NCI-H2081 treated with DMSO at 0.1 percent for 48 hours (cell line): ENCODE measurements at places on chromosomes 4 and X.

GRCh38 chr4:146338512-146338911, 124.2 kb downstream of the REELD1 start:
- DNase-seq = no peak

DNA sequence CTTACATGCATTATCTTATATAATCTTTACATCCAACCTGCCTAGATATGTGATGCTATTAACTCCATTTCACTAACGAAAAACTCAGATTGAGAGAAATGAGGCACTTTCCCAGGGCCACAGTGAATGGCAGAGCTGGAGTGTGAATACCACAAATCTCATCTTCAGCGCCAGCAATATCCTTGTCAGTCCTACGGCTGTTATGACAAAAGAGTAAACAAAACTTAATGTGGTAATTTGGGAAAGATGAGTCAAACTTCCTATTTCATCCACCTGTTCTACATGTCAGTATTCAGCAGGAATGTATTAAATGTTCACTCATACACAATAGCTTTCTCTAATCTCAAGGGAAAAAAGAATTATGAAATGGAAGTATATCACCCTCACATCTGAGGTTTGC, 56.9 kb downstream of the FAT1 start:
- DNase-seq = no peak

DNA sequence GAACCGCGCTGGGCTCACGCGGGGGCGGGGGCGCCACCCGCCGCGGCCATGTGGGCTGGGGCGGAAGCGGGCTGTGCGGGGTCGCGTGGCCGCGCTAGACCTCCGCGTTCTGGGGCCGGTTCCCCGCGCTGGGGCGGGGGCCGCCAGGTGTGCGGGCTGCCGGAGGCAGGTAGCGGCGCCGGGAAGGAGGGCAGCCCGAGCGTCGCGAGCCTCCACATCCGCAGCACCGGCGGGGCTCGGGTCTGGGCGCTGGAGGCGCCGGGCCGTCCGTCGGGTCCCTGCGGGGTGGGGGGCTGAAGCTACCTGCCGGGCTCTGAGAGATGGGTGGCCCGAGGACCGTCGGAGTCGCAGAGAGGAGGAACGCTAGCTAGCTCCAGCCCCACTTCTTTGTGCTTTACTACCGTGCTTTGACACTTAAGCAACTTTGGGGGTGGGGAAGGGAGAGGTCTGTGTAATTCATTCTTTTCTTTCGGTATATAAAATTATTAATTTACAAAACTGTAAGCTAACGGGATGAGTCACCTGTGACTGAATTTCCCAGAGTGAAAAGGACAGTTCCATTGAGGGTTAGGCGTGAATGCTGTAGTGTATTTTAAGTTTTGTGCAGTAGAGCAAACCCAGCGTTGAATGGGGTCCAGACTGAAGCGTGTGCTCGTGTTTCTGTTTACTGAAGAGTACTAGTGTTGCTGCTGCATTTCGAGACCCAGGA, 689 bp downstream of the METAP1 start:
- no peak for DNase-seq

- no peak for DNase-seq
Observed at GRCh38 chr4:106329041-106329618, 12.8 kb downstream of the AIMP1 start.

DNA sequence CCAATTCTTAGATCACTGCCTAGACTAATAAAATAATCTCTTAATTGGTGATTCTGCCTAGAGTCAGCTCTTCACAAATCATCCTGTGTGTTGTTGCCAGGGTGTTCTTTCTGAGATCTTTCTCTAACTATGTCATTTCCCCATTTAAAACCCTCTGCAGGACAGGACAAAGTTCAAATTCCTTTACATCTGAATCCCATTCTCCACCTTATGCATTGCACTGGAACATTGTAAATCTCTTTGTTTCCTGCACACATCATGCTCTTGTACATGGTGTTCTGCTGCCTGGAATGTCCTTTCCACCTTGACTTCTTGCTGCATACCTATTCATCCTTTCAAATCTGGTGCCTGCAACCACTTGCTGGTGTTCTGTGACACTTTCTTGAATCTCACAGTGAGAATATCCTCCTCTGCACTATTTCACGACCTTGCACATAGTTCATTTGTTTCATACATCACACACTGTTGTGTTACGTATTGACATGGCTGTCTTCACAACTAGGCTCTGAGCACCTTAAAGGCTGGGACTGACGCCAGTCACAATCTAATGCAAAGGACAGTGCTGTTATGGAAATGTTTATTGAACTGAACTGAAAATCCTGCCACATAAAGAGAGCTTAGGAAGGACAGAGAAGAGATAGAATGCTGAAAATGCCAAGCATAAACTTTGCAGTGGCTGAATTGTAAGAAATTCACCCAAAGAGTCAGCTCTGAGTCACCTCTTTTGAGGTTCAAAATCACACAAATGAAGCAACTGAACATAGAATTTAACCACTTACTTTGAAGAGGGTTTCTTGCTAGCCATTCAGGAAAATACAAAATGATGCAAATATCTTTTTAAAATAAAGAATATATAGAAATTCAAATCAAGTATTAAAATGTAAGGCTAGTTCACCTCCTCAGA, 26.4 kb upstream of the SMIM14 start:
- no peak for DNase-seq

- DNase-seq = no peak
Observed at GRCh38 chrX:121958886-121959285, 911.5 kb downstream of the GLUD2 start.

- no peak for DNase-seq
Observed at GRCh38 chr4:157791236-157791635, 381.6 kb downstream of the GASK1B start.

DNA sequence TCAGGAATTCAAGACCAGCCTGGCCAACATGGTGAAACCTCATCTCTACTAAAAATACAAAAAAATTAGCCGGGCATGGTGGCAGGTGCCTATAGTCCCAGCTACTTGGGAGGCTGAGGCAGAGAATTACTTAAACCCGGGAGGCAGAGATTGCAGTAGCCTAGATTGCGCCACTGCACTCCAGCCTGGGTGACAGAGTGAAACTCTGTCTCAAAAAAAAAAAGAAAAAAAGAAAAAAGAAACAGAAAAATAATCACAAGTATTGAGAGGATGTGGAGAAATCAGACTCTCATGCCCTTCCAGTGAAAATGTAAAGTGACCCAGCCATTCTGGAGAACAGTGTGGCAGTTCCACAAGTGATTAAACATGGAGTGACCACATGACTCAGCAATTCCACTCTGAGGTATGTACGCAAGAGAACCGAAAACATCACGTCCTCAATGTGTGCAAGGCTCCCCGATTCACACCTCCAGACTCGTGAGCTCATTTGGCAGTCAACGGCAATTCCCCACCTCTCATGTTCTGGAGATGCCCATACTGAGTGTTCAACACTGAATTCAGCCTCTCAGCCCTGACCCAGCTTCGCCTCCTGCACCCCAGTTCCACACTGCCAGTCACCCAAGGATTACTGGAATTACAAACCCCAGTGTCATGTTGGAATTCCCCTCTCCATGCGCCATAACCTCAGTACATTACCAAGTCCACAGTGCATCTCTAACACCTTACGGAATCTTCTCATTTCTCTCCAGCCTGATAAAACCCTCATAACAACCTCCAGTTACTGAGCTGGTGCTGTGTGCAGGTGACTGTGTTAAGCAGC, 21.1 kb downstream of the ACOX3 start:
- DNase-seq = no peak

- no peak for DNase-seq
Observed at GRCh38 chrX:11398785-11399184, 105.6 kb downstream of the AMELX start.

DNA sequence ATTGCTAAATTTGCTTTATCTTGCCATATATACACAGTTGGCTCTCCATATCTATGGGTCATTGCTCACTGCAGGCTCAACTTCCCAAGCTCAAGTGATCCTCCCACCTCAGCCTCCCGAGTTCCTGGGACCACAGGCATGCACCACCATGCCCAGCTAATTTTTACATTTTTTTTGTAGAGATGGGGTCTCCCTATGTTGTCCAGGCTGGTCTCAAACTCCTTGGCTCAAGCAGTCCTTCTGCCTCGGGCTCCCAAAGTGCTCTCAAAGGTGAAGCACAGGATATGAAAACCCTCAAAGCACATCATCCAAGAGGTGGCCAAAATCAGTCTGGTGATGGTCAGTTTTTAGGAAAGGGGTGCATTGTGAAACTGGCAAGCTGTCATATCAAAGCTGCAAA, 11.8 kb downstream of the CDS1 start:
- no peak for DNase-seq

- DNase-seq = no peak
Observed at GRCh38 chr4:128549636-128550035, 259.9 kb upstream of the JADE1 start.

- DNase-seq = no peak
Observed at GRCh38 chrX:154785716-154786115, 19.6 kb downstream of the MPP1 start.

DNA sequence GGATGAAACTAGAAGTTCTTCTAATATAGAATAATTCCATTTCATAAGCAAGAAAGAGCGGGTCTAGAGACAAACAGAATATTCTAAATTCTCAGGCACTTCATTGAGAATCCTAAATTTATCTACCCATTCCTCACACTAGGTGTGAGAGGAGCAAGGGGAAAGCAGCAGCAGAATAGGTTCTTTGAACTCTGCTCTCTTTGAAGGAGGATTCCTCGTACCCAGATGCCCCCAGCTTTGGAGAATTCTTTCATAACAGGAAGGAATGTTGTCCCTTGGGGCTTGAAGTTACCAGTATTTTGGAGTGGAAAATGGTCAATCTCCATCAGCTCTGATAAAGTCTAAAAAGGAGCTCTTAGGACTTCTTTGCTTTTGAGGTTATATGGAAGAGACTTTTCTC, 59.7 kb upstream of the RASGEF1B start:
- DNase-seq = no peak

- DNase-seq = no peak
Observed at GRCh38 chrX:136148391-136148790, 1.1 kb downstream of the FHL1 start.

- DNase-seq = no peak
Observed at GRCh38 chr4:16027626-16028025, 56.2 kb downstream of the PROM1 start.

DNA sequence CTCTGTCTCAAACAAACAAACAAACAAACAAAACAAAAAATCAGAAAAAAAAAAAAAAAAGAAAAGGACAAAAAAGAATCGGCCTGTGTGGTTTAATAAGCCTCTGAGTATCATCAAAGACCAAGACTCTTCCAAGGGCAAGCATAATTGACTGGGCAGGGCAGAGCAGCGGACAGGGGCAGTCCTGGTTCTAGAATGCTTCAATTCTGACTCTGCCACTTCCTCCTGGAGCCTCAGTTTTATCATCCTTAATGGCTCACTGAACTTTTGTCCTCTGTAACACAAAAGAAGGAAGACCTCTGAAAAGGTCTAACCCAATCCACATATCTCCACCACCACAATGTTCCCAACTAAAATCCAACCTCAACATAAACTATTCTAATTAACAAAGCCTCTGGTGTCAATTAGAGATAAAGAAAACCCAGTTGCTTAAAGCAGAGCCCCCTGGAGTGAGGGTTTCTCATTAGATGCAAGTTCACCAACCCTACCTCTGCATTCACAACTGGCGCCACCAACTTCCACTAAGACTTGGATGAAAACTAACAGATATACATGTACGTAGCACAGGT, 51.7 kb downstream of the TBC1D9 start:
- DNase-seq = no peak

DNA sequence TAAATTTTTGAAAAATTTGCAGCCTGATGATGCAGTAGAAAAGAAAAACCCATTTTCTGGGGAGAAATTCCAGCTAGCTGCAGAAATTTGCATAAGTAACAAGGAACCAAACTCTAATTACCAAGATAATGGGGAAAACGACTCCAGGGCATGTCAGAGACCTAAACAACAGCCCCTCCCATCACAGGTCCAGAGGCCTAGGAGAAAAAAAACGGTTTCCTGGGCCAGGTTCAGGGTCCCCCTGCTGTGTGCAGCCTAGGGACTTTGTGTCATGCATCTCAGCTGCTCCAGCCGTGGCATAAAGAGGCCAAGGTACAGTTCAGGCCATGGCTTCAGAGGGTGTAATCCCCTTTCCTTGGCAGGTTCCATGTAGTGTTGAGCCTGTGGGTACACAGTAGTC, 733.7 kb upstream of the CT83 start:
- no peak for DNase-seq

DNA sequence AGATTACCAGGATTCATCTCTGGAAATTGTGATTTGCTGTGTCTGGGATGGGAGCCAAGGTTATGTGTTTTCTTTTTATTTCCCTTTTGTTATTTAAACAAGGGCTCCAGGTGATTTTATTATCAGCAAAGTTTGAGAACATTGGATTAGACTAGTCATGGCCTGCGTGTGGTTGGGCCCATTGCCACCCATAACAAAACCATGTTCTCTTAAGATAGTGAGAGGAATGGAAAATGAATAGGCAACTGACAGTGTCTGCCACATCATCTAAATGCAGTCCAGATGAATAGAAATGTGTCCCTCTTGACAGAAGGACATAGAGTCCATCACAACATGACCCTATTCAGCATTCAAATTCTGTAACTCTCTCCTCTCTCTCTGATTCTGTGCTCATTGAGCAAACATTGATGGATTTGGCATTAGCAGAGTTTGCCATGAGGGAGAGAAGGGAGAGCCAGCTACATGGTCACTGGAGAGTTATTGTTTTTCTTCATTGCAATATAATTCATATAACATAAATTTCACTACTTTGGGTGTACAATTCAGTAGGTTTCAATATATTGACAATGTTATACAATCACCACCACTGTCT, 11.7 kb downstream of the XK start:
- DNase-seq = no peak

- no peak for DNase-seq
Observed at GRCh38 chr4:182937268-182938204, 20.4 kb upstream of the DCTD start.

DNA sequence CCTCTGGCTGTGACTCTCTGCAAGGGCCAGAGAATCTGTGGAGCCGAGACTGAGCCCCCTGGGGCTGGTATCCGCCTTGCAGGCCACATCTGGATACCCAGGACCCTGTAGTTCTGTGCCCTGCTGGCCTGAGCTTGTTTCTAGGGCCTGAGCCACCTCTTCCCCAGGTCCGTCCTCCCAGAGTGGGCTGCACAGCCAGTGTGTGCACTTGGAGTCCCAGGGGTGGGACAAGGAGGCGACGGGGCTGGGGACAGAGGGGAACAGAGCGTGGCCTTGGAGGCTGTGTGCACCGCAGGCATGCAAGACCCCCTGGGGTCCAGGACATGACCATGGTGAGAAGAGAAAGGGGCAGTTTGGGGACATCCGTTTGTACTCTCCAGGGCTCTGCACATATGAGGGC, 105.5 kb downstream of the SORCS2 start:
- no peak for DNase-seq

DNA sequence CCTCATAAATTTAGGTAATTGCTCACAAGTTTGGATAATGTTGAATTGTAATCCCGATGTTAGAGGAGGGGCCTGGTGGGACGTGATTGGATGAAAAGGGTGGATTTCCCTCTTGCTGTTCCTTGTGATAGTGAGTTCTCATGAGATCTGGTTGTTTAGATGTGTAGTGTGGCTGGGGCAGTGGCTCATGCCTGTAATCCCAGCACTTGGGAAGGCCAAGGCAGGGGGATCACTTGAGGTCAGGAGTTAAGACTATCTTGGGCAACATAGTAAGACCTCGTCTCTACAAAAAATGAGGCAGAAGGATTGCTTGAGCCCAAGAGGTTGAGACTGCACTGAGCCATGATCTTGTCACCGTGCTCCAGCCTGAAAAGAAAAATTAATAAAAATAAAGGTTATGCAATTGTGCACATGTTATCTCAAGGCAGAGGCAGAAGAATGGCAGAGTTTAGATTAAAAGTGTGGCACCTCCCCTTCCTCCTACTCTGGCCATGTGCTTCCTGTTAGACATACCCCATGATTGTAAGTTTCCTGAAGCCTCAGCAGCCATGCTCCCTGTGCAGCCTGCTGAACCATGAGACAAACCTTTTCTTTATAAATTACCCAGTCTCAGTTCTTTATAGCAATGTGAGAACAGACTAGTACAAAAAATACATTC, 36.5 kb downstream of the ERVMER34-1 start:
- DNase-seq = no peak
